Stimulated activated CD4-positive, alpha-beta T cell treated with anti-CD3 and anti-CD28 coated beads, Interleukin-4, amount 100 ng/mL, for 24 hours (primary cell): ENCODE measurements at places on chromosomes 6 and 20.

DNA sequence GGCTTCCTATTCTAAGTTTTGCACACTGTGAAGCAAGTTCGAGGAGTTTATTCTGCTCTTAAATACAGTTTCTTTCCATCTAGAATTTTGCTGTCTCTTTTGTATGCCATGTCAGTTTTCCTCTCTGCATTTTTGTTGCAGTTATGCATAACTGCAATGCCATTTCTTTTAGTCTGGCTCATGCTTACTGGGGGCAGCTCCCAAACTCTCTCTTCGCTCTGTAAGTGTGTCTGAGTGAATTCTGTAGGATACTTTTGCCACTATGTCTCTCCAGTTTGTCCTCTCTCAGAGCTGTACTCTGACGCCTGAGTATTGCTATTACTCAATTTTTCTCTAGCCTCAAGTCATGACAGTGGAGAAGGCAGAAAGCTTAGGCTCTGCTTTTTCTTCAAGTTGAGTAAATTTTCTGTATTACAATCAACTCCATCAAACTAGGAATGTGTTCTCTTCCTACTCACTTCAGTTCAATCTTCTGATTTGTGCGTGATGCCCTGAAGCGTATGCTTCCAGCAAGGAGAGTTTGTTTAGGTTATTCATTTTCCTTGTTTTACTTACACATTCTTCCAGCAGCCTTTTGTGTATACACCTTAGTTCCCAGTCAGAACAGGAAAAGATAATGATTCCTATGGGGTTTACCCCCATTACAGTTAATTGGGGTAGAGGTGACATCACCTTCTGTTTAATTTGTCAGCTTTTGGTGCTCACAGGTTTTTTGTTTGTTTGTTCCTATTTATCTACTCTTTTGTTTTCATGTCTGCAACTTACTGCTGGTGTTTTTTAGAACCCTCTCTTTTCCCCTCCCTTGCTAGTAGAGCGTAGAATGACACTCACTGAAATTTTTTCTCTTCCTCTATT, 430.9 kb downstream of the BCKDHB start:
- DNase-seq = no peak

DNA sequence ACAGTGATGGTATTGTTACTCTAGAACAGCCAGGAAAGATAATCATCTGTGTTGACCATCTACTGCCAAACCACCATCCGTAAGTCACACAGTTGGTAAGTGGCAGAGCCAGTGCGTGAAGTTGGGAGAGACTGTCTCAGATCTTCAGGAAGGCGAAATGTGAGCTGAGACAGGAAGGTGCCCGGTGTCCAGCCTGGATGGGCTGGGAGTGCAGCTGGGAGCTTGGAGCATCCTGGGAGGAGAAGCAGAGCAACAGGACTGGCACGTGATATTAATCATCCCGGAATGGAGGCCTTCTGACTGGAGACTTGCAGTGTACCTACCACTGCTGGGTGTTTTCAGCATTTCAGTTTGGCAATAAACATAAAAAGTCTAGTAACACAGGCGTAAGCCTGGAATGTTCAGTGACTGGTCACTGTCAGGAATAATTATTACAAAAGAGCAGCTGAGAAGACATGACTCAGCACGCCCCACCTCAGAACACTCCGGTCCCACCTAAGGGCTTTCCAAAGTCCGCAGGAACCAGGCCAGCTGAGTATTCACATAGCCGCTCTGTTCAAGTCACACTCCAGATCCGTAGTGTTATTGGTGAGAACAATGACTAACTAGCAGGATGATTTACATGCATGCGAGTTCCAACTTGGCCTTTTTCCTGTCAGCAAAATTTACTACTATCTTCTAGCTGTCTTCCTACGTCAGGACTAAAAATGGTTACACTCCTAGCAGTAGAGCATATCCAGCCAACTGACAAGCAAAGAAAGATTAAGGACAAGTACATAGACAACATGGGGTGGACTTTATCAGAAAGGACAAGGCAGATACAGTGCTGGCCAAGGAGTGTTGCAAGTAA, 45.1 kb upstream of the PNRC1 start:
- no peak for DNase-seq

GRCh38 chr6:21462519-21462852, 131.1 kb upstream of the SOX4 start:
- no peak for DNase-seq

DNA sequence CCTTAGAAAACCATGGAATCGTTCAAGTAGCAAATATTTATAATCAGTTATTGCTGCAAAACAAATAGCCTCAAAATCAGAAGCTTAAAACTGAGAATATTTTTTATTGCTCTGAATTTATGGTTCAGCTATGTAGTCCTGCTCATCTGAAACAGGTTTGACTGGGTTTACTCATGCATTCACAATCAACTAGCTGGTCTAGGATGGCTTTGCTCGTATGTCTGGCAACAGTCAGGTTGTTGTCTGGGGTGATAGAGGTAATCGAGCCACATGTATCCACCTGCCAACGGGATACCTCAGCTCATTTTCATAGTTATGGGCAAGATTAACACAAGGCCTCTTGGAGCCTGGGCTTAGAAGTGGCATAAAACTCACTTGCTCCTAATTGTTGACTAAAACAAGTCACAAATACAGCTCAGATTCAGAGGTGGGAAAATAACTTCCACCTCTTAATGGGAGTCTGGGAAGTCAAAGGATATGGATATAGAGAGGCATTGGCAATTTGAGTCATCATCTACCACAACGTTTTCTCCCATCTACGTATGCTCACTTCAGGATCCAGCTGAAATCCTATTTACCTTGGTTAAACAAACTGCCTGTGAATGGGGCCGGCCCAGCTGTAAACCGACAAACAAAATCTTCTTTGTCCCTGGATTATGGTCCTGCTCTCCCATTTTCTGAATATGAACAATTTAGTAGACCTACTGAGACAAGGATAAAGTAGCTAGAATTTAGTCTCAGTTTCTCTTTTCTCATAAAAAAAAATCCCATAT, 54.5 kb upstream of the TENT5A start:
- DNase-seq = no peak

DNA sequence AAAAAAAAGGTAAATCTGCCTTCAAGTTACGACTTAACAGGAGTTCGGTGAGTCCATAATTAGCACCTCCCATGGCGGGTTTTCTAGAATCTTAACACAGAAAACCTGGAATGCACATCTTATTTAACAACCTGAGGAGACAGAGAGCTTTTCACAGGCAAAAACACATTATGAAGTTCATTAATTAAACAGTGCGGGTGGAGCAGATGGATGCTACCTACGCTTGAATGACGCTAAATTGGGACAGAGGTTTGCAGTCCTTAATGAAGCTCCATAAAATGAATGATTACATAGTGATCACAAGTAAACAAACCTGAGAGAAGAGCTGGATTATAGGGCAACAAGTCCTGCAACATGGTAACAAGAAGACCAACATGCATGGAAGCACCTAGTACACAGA, 81.0 kb downstream of the INSM1 start:
- DNase-seq = no peak

DNA sequence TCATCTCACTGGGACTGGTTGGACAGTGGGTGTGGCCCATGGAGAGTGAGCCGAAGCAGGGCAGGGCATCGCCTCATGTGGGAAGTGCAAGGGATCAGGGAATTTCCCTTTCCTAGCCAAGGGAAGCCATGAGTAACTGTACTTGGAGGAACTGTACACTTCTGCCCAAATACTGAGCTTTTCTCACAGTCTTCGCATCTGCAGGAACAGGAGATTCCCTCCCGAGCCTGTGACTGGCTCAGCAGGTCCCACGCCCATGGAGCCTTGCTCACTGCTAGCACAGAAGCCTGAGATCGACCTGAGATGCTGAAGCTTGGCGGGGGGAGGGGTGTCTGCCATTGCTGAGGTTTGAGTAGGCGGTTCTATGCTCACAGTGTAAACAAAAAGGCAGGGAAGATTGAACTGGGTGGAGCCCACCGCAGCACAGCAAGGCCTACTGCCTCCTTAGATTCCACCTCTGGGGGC, 10.4 kb upstream of the CALHM5 start:
- no peak for DNase-seq

- no peak for DNase-seq
Observed at GRCh38 chr20:54231036-54231435, 23.1 kb downstream of the PFDN4 start.

- no peak for DNase-seq
Observed at GRCh38 chr20:32909896-32910571, 51.3 kb downstream of the EFCAB8 start.

DNA sequence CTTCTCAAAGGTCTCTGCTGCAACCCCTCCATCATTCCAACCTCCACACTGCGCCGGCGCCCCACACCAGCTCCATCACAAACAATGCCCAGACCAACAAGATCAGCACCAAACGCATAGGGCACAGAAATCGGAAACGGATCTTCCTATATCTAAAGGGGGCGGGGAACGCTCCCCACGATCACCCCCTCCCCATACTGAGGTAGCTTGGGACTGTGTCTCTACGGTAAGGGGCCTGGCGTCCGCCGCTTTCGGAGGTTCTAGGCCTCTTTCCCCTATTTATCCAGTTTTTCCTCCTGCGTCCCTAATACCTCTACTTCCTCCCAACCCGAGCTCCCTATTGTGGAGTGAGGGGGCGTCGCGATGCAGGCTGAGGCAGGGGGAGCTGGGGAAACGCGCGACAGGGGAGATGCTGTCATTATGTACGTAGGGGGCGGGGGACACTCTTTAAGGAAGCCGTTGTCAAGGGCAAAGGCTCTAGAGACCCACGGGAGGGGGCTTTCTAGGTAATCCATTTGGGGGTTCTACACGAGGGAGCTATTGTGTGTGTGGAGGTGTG, 909 bp downstream of the DNAAF9 start:
- no peak for DNase-seq

DNA sequence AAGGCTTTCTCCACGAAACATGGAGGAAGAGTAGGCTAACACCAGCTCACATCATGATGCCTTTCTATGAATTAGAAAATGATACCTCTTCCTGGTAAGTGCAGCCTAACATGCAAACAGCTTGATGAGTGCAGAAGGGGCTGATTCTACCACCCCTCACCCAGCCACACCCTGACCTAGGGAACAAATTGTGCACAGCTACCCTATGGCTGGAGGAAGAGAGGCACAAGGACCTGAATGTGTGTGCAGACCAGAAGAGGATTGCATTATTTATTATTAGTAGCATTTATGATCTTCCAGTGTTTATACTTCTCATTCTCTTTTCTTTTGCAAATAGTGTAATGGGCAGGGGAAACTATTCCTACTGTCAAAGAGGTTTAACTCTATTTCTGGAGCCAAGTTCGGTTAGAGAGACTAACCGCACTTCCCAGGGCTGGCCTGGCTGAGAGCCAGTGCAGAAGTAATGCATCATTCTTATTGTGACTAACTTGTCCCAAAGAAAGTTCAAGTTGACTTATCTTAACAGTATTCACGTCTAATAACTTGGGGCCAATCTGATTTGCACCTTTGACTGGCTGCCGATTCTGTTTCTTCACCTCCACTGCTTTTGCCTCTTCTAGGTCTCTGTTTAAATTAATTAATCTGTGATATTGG, 237.5 kb downstream of the CD83 start:
- peak; percentile 36 for DNase-seq

GRCh38 chr6:111737065-111737521, 131.4 kb upstream of the TRAF3IP2 start:
- peak; percentile 56 for DNase-seq

- DNase-seq = no peak
Observed at GRCh38 chr6:27839626-27840475, 72.3 kb downstream of the OR2B2 start.

DNA sequence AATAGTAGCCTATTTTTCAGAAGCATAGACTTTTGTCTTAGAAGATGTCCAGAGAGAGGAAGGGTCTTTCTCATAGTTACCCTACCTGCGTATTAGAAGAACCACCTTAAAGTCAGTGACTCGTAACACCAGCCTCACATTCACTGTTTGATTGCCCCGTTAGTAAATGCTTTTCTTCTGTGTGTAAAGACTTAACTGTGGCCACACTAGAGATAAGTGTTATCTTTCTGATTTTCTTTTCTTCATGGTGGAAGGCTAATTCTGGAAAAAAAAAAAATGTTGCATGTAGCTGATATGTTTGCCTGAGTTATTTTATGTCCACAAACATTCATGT, 83.9 kb downstream of the SAMD3 start:
- DNase-seq = no peak

- DNase-seq = no peak
Observed at GRCh38 chr6:34036357-34037069, 109.4 kb downstream of the GRM4 start.

DNA sequence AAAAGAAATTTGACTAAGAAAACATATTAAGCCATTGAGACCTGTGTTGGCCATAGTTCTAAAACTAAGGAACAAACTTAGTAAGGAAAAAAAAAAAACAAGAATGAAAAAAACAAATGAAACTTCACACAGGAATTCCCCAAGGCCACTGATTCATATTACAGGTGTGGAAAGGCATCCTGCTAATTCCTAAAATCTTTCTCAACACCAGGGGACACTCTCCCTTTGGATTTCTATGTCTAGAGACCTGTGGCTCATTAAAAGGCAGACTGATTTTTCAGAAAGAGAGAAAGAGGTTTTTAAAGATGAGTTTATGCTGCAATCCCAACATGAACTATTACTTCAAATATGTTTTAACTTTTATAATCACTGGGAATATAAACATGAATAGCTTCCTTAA, at the start of gene OR12D1:
OR12D1 (plus strand) TSS at position 341 of the 400 bp plus-strand sequence.
- DNase-seq = no peak

DNA sequence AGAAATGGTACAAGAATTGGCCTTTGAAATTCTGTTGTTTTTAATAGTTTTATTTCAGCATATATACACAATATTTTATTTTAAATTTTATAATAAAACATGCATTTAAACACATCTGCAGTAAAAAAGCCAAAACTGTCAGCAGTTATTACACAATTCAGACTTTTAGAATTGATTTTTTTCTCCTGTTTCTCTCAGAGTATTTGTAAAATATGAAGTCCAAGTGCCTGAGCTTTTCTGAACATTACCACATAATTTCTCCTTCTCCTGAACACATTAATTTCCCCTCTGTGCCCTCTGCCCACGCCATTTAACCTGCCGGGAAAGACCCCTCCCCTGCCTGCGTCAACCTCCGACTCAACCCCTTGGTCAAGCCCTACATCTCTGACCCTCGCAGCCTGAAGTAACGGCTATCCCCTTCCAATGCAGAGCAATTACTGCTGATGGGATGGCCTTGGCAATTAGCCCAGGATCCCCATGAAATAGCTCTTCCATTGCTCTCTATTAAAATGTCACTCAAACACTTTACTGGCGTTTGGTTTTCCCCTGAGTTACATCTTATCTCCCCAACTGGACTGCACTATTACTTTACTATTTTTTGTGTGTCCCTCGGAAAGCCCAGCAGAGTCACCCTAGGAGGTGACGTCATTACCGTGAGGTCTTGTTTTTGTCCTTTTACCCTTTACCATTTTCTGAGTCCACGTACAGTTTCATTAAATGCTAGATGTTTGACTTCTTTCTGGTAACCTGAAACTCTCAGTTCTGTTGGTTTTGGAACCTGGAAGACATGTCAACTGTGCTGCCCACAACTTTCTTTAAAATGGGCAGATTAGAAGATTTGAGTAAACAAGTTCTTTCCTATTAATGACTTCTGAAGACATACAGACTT, 146.7 kb upstream of the TAB2 start:
- no peak for DNase-seq

DNA sequence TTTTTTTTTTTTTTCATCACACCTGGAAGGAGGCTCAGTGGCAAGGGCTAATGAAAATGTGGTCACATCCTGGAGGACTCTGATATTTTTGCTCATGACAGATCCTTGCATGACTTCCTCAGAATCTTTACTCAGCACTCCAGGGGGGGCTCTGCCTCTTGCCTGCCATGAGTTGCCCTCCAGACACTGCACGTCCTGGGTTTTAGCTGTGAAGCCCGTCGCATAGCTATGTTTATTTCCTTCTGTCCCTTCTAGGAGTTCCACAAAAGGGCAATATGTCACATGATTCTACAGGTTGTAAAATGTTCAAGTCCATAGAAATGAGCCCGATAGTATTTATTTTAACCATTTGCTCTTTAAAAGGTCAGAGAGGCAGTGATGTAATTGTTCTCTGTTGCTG, 18.2 kb downstream of the MAS1 start:
- no peak for DNase-seq
